SHP77 treated with DMSO at 0.1 percent for 48 hours (cell line): ENCODE measurements at places on chromosomes 6 and 20.
A peak's percentile ranks its signal among the peaks of the same experiment; 100 is the strongest.

- DNase-seq, result no peak
Observed at GRCh38 chr6:159445351-159445750, 247.7 kb downstream of the SOD2 start.

DNA sequence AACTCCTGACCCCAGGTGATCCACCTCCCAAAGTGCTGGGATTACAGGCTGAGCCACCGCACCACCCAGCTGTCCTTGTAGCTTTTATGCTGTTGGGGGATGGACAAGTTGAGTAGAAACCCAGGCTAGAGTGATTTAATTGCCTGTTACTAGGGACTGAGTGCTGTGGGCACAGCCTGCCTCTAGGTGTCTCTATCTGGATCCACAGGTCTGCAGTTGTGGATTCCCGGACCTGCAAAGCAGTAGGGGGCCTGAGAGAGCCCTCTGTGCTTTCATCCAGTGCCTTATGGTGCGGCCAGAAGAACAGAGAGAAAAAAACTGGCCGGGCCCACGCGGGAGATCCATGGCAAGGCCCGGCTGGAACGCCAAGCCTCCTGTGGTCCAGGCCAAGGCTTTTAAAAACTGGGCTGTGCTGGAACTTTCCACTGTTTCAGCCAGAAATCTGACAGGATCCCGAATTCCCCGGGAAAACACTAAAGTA lies 5.2 kb downstream of the SIRPA start:
- no peak for DNase-seq

GRCh38 chr6:21596949-21597682 lies 3.6 kb downstream of the SOX4 start:
- DNase-seq, result peak; percentile 70

GRCh38 chr6:112203577-112204349 lies 50.6 kb downstream of the LAMA4 start:
- DNase-seq, result no peak

DNA sequence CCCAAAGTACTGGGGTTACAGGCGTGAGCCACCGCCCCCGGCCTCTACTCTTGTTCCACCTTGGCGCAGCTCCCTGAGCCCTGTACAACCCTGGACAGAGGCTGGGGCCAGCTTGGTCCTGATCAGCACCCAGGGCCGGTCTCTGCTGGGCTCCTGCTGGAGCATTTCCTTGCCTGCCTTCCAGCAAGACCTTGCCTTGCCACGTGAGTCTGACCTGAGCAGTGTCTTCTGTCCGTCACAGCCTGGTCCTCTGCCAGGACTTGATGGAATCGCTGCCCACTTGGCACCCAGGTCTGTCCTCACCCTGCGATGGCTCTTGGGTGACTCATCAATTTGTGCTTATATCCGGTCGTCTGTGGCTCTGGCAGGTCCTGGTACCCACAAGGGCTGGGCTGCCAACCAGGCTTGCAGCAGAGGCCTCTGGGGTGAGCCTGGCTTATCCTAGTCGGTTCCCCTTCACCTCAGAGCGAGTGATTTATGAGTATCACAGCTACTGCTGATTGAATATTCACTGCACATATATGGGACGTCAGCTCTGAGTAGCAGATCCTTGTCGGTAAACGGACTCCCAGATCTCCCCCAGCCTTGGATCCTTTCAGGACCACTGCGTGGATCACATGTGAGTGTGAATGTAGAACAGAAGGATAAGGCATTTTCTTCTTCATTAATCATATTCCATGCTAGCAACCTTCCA lies 10.1 kb upstream of the SULF2 start:
- DNase-seq, result no peak

DNA sequence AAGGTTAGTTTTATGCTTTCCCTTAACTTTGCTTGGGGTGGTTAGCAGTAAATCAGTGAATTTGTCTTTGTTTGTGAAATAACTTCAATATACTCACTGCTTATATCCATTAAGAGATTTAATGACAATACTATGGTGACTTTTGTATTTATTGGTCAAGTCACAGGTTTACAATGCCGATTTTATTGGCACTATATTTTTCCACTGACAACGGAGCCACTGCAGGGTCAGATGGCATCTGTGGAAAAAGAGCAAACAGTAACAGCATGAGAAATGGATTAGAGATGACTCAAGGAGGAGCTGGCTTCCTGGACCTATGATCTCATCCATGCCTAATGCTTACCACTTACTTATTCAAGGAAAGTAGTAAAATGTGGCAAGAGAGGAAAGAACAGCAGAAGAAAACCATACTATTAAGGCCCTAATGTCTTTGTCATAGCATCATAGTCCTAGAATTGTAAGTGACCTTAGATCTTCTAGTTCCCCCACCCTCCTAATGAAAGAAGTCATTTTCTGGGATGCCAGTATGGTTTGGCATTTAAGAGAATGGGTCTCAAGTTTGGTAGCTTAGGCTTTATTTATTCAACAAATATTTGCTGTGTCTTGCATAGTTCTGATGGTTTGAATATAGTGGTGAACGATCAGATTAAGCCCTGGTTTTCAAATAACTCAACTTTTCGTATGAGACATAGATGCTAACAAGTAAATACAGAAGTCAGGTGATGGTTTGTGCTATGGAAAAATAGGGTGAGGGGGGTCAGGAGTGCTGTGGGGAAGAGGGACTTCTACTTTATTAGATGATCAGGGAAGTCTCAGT lies 18.5 kb downstream of the RNF144B start:
- no peak for DNase-seq

GRCh38 chr6:4649728-4650127 lies 126.5 kb upstream of the CDYL start:
- DNase-seq, result no peak

- no peak for DNase-seq
Observed at GRCh38 chr20:57394121-57395082, 3.2 kb downstream of the RBM38 start.

DNA sequence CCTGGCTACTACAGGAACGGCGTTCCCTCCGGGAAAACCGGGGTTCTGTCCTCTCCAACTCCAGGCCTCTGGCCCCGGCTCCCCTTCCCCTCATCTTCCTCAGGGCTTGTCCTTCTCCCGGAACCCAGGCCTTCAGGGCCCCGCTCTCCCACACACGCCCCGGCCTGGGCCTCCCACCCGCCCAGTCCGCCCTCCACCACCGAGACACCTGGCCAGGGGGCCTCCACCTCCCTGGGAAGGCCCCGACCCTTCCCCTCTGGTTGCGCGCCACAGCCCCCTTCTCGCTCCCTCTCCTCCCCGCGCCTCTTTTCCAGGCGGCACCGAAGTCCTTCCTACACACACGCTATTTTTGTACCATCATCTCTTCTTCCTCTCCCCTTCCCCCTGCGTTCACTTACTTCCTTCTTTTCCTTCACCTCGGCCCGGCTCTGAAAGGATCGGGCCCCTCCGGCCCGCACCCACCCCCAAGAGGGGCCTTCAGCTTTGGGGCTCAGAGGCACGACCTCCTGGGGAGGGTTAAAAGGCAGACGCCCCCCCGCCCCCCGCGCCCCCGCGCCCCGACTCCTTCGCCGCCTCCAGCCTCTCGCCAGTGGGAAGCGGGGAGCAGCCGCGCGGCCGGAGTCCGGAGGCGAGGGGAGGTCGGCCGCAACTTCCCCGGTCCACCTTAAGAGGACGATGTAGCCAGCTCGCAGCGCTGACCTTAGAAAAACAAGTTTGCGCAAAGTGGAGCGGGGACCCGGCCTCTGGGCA lies 1.3 kb upstream of the SIRPA start:
- no peak for DNase-seq

- DNase-seq, result no peak
Observed at GRCh38 chr20:17710379-17711266, 10.9 kb downstream of the BANF2 start.

- DNase-seq, result no peak
Observed at GRCh38 chr6:157328108-157328692, 4.9 kb upstream of the TMEM242 start.

DNA sequence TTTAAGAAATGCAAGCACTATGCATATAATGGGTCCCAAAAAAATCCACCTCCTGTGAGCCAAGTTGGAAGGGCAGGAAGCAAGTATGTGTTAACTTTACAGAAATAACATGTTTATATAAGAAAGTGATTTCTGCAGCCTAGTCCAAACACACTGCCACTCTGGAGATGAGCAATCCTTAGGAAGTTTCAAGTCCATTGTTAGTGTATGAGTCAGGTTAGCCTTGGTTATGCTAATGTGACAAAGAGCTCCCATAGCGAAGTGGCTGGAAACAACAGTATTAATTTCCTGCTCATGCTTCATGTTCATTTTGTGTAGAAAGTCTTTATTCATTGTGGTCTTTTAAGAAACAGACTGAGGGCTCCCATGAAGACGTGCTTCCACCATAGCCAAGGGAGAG lies 121.4 kb downstream of the TBXT start:
- no peak for DNase-seq

- no peak for DNase-seq
Observed at GRCh38 chr6:74956559-74957428, 249.1 kb downstream of the COL12A1 start.

DNA sequence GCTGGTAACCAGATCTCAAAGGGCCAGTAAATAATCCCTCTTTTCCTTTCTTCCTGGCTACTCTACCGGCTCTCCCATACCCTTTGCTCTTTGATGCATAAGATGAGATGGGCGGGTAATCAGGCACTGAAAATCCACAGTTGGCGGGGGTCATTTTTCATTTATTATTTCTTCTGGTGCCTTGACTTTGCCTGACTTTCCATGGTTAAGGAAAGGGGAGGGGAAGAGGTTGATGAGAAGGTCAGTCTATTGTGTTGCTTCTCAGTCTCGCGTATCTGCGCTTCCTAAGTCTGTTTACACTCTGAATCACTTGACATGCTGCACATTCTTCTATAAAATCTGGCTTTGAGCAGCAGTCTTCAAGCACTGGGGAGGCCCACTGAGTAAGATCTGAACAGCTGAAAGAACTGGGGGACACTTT lies 121.1 kb upstream of the HDGFL1 start:
- DNase-seq, result no peak

DNA sequence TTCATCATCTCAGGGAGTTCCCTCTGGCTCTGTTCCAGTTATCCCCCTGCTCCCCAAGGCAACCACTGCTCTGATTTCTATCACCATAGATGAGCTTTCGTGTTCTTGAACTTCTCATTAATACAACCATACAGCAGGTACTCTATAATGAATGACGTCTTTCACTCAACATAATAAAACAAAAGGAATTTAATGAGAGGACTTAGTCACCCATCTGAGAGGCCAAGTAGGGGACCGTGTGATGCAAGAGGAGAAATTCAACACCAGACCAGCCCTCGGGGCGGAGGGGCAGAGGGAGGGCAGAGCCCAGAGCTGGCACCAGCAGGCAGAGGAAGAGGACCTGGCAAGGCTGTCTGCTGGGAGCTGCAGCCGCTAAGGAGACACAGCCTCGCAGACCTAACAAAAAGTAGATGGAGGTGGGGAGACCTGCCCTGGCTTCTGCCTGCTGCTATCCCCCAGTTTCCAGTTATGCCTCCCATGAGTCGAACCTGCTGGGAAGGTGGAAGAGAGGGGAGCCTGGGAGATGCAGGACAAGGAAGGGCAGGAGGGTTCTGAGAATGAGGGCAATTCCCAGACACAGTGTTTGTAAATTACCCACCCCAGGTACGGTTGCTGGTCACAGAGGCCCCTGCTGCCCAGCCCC lies 13.8 kb downstream of the CCN5 start:
- no peak for DNase-seq

DNA sequence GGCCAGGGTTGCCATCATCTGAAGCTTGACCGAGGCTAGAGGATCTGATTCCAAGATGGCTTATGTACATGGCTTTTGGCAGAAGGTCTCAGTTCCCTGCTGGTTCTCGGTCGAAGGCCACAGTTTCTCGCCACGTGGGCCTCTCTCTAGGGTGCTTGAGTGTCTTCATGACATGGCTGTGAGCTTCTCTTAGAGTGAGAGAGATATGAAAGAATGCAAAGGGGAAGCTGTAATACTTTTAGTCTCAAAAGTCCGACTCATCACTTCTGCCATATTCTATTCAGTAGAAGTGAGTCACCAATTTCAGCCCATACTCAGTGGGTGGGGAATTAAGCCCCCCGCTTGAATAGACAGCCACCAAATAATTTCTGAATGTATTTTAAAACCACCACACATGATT lies 94.2 kb downstream of the UTRN start:
- DNase-seq, result no peak

DNA sequence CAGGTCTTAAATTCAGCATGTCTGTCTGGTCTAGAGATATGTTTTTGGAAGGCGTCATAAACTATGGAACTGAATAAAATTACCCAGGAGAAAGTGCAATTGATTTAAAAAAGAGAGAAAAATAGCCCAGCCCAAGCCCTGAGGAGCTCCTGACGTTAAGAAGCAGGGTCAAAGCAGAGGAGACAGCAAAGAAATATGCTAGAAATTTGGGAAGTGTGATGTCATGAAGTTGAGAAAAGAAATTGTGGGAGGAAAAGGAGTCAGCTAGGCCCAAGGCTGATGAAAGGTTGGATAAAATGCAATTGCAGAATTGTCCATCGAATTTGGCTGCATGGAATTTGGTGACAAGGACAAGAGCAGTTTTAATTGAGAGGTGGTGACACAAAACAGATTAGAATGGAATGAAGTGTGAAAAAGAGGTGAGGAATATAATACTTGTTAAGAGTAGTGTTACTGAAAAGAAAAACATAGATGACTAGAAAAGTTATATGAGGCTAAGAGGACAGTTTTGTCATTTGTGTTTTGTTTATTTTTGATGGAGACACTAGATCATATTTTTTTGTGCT lies 381.6 kb downstream of the LAMA2 start:
- no peak for DNase-seq

GRCh38 chr20:62795023-62795761 lies 1.1 kb upstream of the MRGBP start:
- DNase-seq, result peak; percentile 58

- DNase-seq, result no peak
Observed at GRCh38 chr20:44123874-44124535, 63.0 kb downstream of the JPH2 start.

- DNase-seq, result no peak
Observed at GRCh38 chr6:11706171-11706570, 72.4 kb downstream of the ADTRP start.

DNA sequence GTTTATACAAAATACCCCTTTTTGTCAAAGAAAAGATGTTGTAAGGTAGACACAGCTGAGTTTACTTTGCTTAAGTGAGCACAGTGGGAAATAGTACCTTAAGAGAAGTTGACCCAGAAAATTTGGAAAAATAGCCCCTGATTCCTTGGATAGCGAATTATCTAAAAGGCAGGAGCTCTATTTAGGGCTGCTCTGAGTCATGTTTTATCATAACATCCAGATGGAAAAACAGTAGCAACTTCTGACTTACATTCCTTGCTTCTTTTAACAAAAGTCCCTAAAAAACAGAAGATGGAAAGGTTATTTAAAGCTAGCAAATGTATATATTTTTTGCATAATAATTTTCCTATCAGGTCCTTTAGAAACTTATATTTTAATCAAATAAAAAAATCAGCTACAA lies 59.0 kb downstream of the THEMIS start:
- DNase-seq, result no peak

- DNase-seq, result no peak
Observed at GRCh38 chr6:150783813-150784212, 81.7 kb upstream of the MTHFD1L start.

GRCh38 chr6:150412221-150412620 lies 43.4 kb downstream of the IYD start:
- no peak for DNase-seq

GRCh38 chr6:166997768-166998255 lies 1.4 kb upstream of the CEP43 start:
- DNase-seq, result peak; percentile 19
